Stimulated activated CD4-positive, alpha-beta T cell treated with anti-CD3 and anti-CD28 coated beads, Interleukin-15, amount 100 ng/mL, for 24 hours (primary cell): ENCODE measurements at places on chromosomes 1 and 21.

DNA sequence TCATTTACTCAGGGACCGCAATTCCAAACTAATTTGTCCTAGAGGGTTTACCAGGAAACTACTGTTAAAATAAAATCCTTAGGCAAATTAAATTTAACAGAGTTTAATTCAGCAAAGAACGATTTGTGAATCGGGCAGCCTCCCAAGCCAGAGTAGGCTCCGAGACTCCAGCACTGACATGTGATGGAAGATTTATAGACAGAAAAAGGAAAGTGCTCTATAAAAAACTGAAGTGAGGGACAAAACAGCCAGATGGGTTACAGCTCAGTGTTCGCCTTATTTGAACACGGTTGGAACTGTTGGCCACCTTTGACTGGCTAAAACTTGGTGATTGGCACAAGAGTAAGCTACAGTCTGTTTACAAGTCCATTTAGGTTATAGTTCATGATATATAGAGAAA is 35.2 kb upstream of the RCSD1 start:
- DNase-seq = no peak

DNA sequence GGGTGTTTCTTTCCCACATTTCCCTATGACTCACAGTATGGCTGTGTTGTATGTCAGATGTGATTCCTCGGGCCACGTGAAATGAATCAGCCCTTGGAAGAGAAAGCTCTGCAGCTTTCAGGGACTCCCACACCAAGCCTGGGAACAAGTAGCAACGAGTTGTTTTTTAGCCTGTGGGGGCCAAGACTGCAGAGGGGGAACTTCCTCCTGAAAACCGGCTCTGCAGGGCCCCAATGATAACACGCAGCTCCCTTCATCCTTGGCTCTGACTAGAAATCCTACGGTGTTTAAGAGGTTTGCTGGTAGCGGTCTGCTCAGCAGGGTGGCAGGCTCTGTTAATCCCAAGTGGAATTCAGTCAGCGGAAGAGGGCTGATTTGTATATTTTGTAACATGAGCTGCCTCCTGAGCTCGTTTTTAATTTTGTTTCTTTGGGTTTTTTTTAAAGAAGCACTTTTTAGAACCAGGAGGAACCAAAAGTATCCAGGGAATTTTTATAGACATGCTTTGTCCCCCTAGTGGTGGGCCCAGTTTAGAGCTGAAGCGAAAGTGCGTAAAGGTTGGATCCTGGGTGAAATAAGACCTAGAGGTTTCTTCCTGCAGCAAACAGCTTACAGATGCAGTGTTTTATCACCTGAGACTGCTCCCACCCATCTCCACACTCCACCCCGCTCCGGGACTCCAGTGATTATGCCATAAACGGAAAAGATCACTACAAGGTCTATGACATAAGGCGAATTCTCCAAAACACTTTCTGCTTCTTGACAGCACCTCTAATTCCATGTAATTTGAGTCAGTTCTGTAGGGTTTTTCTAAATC is 48.8 kb downstream of the LAMC2 start:
- no peak for DNase-seq

- DNase-seq = no peak
These were observed 14.6 kb upstream of the AIM2 start for GRCh38 chr1:159091180-159091560.

- no peak for DNase-seq
These were observed 86.4 kb downstream of the FOXD2 start for GRCh38 chr1:47524272-47524671.

- DNase-seq = no peak
These were observed 47.7 kb downstream of the ETS2 start for GRCh38 chr21:38853421-38853919.

- no peak for DNase-seq
These were observed 45.5 kb downstream of the GIPC2 start for GRCh38 chr1:78091215-78091813.

DNA sequence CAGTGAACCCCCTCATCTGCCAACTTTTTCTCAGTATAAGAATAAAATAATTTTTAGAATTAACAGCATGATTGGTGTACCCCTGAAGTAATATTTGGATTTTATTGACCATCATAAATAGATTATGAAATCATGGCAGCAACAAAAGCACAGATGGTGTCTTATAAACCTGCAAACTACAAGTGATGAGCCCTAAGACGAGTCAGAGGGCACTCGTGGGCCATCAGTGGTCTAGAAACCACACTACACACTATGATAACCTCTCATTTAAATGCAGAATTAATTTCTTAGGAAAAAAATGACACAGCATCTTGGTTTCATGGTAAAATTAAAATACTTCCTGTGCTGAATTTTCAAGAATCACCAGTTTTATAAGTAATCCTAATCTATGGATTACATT is 312.4 kb downstream of the PTBP2 start:
- no peak for DNase-seq

DNA sequence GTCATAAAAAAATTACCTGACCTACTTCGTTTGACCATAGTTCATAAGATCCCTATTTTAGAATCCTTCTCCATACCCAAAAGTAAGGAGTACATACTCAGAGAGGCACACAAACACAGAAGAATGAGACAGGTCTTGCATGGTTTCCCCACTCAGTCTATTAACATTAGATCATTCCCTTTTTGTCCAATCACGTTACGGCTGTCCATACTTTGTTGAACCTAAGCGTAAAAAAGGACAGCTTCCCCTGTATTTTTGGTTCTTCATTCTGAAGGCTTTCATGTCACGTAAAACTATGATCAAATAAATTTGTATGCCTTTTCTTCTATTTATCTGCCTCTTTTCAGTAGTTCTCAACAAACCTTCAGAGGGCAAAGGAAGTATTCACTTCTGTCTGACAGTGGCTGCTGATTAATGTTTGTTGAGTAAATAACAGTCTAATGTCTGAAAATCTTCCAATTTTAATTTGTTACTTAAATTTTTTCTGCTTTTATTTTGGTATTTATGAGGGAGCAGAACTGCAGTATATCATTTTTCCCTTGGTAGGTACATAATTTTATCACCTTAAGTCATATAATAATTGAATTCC is 16.4 kb downstream of the PKN2 start:
- DNase-seq = no peak

GRCh38 chr21:17784604-17785402 is 34.4 kb downstream of the C21orf91 start:
- peak; percentile 57 for DNase-seq

GRCh38 chr1:155934936-155935590 is 850 bp upstream of the KHDC4 start:
- no peak for DNase-seq

DNA sequence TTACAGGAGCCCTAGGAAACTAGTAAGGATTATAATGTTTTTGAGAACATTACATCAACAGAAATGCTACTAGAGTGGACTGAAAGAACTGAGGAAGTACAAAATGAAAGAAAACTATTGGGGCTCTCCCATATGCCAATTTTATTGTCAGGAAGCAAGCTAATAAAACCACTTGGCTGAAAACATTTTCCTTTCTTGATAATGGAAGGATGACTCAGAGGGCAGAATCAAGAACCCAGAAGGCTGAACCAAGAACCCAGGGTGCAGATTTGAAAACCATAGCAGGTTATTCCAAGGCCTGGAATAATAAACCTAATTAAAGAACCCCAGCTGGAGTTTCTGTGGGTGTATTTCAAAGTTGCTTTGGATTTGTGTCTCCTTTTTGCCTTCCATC is 70.7 kb downstream of the RPE65 start:
- DNase-seq = no peak

- no peak for DNase-seq
These were observed at the start of gene TMPRSS2 for GRCh38 chr21:41507521-41508414. TMPRSS2 (minus strand) TSS chr21:41508158; CDS start chr21:41498133, 10,025 bp downstream.

GRCh38 chr1:58060559-58061170 is 485.9 kb downstream of the OMA1 start:
- no peak for DNase-seq

DNA sequence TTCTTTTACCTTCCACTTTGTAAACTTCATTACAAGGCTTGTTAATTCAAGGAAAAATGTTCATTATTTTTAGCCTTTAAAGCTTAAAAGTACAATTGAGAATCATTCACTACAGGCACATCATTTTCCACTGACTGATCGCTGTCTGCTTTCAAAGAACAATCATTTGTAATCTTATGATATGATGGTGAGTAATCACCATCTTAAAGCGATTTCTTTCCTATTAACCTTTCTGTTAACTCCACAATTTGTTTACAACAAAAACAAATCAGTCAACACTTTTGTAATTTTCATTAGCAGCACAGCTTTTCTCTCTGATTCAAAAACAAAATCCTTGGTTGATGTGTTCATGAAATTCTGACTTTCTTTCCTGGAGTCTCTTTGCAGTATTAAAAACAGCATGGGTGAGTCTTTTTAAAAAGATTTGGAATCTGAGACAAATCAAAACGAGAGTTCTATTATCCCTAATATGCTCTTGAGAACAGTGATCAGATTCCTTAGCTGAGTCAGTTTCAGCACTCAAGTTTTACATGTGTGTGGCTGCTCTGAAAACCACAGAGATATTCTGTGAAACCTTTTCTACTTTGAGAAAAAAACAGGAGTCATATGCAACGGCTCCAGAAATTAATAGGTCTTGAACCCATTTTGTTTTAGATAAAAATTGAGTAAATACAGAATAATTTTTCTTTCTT is 145.8 kb upstream of the TMPRSS15 start:
- DNase-seq = no peak

- DNase-seq = no peak
These were observed 1.4 kb downstream of the HS2ST1 start for GRCh38 chr1:86915737-86916235.

DNA sequence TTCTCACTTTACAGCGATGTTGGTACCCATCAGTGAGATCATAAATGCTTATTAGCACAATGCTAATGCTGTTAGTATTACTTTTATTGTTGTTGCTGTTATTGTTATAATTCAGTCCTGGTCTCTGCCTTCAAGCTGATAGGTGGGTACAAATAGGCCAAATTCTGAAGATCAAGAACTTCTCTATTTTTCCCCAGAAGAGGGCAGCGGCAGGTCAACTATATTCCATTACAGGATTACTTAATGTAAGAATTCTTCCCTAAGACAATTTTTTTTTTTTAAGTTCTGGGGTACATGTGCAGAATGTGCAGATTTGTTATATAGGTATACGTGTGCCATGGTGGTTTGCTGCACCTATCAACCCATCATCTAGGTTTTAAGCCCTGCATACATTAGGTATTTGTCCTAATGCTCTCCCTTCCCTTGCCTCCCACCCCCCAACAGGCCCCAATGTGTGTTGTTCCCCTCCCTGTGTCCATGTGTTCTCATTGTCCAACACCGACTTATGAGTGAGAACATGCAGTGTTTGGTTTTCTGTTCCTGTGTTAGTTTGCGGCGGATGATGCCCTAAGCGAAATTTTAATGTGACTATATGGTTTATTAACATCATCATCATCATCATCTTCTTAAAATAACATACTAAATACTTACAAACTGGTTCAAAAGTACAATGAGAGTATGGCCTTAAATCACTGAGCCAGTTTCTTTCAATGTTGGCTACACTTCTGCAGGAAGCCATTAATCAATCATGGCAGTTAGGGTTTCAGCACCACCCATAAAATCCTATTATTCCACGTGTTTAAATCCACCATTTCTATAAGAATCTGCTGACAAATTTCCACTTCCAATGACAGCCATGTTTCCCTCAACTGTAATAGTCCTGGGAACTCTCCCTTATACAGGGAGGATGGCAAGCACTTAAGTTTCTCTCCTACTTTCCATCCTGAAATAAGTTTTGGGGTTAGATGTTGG is 19.2 kb downstream of the SLC19A2 start:
- peak; percentile 20 for DNase-seq

DNA sequence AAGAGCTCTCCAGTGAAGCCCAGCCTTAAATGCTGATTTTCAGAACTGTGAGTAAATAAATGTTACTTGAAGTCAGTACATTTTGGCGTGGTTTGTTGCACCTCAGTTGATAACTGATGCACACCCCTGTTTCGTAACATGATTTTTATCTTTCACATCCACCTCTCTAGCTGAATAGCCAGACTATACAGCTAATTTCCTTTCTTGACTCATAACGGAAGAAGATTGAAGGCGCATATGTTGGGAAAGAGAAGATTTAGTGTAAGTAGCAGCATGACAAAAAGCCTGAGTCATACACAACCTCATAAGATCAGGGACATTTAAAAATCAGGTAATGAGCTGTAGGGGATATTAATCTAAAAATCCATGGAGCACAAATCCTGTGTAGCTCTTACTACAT is 716.2 kb upstream of the ZP4 start:
- no peak for DNase-seq

DNA sequence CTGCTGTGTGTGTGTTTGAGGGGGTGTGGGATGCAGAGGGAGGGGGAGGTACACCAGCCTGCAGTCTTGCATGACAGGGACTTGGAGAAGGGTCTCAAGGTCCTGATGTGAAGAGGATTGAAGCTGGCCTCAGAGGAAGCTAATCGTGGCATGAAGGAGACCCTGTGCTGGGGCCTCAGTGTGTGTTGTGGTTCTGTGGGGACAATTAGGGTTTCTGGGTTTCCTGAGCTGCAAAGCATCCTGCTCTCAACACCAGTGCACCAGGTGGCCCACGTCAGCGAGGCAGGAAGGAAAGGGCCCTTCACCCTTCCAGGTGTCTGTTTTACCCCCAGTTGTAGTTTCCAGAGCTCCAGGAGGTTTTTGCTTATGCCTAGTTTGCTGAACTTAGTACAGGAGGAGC is 52.8 kb downstream of the TENT5C start:
- peak; percentile 54 for DNase-seq

DNA sequence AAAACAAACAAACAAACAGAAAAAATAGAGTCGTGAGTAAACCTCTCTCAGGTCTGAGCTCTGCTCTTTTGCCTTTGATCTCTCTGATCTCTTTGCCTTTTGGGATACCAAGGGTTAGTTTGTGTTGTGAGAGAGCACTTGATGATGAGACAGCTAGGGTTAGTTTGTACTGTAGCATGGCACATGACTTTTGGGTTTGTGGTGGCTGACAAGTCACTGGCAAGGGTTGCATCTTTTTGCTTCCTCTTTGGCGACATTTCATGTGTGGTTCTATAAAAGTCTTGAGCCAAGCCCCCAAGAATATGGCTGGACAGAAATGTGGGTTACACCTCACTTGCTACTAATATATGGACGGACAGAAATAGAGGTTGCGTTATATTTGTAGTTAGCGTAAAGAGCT is 60.5 kb downstream of the TESK2 start:
- DNase-seq = no peak

DNA sequence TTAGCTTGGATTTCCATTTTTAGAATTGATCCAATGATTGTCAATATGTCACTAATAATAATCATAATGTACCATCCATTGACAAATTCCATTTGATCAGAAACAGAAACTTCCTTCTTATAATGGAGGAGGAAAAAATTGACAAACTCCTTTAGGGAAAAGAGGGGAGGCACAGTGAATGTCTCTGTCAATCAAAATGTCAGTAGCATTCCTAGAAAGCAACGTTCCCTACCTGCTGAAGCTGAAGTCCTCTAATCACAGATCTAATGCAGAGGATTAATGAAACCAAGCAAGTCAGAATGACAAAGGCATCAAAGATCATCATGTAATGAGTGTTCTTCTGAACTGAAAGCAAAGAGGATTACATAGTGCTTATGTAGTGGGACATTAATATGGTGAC is 22.4 kb downstream of the MCOLN3 start:
- no peak for DNase-seq

- no peak for DNase-seq
These were observed 96.3 kb upstream of the KLHDC7A start for GRCh38 chr1:18384471-18384870.
